ENCODE measurements at places on chromosomes 6 and 20.

GRCh38 chr20:33433465-33434234, 9.9 kb downstream of the SNTA1 start:
- no peak for DNase-seq

DNA sequence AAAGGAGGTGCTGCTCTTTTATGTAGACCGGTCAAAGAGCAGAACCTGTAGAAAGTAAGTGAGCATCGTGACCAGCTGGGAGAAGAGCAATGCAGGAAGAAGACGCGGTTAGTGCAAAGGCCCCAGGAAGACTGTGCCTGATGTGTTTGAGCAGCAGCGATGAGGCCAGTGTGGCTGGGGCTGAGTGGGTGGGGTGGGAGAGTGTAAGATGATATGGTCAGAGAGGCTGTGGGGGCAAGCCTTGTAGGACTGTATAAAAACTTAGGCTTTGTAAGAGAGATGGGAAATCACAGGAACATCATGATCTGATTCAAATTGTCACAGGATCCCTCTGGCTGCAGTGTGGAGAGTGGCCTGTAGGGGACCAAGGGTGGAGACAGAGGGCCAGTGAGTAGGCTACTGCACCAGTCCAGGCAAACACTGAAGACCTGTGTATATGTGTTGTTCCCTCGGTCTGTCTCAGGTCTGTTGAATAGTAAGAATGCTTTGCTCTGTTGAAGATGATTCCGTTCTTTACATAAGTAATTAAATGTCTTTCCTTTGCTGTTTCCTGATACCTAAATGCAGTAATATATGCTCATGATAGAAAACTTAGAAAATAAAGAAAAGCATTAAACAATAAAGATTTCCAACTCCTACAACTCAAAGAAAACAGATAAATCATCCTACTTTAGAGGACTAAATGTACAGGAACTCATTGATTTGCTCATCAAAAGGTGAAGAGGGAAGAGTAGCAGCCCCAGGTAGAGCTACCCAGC, 23.6 kb upstream of the WFDC2 start:
- no peak for DNase-seq

- no peak for DNase-seq
Observed at GRCh38 chr6:122122202-122122601, 277.2 kb upstream of the HSF2 start.

DNA sequence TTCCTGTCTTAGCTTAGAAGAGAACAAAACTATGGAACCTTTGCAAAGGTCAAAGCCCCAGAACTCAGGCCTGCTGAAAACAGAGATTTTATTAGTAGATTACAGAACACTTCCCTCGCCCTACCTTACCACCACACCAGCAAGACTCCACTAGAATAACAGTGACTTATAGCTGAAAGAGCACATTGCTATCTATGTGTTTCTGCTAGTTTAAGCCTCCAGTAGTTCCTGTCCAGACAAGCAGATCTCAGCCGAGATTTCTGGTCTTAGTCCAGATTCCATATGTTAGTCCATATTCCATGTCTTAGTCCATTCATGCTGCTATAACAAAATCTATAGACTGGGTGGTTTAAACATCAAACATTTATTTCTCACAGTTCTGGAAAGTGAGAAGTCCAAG, 412.3 kb upstream of the ID4 start:
- no peak for DNase-seq

DNA sequence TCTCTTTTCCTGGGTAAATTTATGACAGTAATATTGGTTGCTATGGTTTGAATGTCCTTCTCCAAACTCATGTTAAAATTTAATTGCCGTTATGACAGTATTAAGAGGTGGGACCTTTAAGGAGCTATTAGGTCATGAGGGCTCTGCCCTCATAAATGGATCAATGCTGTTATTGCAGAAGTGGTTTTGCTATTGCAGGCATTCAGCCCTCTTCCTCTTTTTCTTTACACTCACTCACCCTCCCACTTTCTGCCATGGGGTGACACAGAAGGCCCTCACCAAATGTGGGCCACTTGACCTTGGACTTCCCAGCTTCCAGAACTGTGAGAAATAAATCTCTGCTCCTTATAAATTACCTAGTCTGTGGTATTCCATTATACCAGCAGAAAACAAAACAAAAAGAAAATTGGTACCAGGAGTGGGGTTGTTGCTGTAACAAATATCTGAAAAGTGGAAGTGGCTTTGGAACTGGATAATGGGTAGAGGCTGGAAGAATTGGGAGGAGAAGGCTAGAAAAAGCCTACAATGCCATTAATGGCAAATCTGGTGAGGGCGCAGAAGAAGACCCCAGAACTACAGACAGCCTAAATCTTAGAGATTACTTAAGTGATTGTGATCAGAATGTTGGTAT, 24.8 kb upstream of the IGF2R start:
- no peak for DNase-seq
